ENCODE measurements at places on chromosomes 16 and 17.
A peak's percentile ranks its signal among the peaks of the same experiment; 100 is the strongest.

DNA sequence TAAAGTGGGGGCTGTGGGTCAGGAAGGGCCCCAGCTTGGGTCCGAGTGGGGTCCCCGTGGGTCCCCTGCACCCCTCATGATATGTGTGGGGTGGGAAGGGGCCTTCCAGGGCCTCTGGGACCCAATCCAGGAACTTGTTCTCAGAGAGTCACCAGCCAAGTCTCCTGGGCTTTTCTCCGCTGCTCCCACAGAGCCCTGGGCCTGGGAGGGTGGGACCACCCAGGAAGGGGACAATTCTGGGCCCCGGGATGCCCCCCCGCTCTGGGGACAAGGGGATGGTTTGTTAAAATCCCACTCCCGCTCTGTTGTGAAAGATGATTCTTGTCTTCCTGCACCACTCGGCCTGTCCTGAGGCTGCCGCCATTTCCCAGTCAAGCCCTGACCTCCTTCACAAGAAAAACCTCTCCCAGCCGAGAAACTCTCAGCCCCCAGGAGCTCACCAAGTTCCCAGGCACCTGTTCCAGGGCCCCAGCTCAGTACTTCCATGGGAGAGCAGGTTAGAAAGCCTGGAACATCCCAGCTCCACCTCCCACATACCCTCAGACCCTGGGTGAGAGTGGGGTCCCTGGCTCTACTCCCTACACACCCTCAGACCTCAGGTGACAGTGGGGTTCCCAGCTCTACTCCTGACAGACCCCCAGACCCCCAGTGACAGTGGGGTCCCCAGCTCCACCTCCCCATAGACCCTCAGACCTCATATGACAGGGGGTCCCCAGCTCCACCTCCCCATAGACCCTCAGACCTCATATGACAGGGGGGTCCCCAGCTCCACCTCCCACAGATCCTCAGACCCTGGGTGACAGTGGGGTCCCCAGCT is 75.1 kb downstream of the METRNL start:
- DNase-seq = no peak

DNA sequence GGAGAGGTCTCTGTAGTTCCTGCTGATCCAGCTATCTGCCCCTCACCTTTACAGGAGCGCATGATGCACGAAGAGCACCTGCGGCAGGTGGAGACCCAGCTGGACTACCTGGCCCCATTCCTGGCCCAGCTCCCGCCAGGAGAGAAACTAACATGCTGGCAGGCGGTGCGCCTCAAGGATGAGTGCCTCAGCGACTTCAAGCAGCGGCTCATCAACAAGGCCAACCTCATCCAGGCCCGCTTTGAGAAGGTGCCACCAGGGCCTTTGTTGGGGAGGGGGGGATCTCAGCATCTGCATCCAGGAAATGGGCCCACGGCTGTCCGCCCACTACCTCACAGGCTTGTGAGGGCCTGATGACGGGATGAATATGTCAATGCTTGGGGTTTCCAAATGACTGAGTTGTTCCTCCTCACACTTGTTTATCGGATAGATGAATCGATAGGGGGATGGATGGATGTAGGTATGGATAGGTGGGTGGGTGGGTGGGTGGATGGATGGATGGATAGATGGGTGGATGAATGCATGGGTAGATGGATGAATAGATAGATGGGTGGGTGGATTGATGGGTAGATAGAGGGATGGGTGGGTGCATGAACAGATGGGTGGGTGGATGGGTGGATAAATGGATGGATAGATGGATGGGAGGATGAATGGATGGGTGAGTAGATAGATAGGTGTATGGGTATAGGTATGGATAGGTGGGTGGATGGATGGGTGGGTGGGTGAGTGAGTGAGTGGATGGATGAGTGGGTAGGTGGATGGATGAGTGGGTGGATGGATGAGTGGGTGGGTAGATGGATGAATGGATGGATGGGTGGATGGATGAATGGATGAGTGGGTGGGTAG is 7.0 kb upstream of the KATNB1 start:
- DNase-seq = no peak

- DNase-seq = no peak
These were observed 15.6 kb downstream of the VMP1 start for GRCh38 chr17:59723041-59723440.

DNA sequence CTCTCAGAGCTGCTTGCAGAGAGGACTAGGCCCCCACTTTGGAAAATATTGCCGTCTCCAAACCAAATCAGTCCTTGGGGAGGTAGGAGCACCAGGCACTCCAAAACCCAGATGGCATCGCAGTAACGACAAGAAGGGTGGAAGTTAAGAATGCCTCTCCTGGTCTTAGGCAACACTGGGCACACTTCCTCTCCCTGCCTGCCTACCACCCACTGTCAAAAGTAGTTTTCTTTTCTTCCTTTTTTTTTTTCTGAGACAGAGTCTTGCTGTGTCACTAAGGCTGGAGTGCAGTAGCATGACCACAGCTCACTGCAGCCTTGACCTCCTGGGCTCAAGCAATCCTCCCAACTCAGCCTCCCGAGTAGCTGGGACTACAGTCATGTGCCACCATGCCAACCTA is 47.2 kb downstream of the SRL start:
- DNase-seq = no peak

- no peak for DNase-seq
These were observed 4.4 kb upstream of the ASGR1 start for GRCh38 chr17:7183433-7184090.

- DNase-seq = peak; percentile 42
These were observed at the start of gene NAGS for GRCh38 chr17:44004077-44004760. Gene NAGS (plus strand): TSS chr17:44004622. CDS start chr17:44004664, 42 bp downstream.

GRCh38 chr16:83682868-83683235 is 124.9 kb upstream of the HSBP1 start:
- no peak for DNase-seq

DNA sequence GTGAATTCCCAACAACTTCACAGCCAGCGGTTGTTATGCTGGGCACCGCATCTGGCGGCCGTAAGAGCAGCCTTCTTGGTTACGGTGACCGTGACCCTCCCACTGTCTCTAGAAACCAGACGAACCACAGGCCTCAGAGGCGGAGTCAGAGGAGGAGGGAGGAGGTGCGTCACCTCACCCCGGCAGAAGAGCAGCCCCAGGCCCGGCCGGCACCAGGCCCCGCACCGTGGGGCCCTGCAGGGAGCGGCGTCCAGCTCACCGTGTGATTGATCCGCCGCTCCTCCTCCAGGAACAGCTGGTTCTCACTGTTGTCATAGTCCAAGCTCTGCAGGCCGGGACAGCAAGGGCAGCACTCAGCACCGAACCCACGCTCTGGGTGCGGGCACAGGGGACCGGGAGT is 13.7 kb downstream of the CLCN7 start:
- no peak for DNase-seq

DNA sequence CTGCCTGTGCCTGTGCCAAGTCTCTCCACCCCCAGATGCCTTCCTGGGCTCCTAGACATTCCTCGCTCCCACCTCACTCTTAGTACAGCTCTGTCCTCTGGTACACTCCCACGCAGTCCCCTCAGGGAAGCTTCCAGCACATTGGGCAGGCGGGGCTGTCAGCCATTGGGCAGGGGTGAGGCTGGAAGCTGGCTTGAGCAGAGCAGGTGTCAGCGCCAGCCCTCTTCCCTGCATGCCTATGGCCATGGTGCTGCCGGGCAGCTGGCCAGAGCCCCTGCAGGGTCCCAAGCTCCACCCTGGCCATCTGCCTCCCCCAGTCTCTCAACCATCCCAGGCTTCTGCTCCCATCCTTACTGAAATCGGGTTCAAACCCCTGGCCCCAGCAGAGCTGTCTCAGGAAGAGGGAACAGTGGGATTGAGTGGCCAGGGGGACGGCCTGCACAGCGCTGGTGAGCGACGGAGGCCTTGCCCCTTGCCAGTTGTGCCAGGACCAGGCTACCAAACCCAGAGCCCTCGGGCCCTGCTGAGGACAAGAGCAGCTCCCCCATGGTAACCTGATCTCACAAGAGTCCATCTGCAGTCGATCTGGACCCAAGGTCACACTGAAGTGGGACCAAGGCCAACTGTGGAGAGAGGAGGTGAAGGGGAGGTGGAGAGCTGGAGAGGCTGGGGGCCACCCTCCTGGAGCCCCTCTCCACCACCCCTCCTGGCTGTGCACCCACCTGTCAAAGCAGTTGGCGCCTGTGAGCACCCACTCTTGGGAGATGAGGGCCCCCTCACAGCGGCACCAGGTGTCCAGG is 2.4 kb upstream of the B9D1 start:
- DNase-seq = peak; percentile 50

DNA sequence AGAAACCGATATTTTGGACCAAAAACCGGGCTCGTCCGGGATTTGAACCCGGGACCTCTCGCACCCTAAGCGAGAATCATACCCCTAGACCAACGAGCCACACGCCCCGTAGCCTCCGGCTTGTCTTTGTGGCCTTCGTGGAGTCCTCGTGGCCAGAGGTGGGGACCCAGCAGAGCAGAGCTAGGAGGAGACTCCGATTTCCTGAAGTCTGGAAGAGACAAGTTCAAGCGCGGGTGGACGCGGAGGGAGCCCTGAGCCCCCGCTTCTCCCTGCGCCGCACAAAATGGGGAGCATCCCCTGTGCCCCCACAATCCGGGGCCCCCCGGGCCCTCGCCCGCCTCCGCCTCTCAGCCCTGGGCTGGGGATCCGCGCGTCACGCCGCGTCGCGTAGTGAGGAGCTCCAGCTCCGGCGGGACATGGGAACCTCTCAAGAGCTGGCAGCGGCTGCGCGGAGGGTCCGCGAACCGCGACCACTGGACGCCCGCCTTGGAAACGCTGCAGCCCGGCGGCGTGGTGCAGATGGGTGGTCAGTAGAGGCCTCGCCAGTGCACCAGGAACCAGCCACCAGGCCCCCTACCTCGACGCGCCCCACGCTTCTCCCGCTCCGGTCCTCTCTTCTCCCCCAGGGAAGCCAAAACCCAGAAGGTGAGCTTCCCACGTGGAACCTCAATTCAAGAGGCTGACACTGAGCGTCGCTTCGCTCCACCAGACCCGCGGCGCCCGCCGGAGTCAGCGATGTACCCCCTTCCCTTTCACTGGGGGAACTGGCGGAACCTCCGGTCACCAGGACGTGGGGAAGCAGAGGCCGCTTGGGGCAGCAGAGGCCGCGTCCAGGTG is 5.2 kb upstream of the OR1F1 start:
- DNase-seq = peak; percentile 66

GRCh38 chr17:32461853-32462617 is 17.7 kb downstream of the PSMD11 start:
- peak; percentile 85 for DNase-seq

GRCh38 chr17:75779987-75780889 is 4.4 kb upstream of the UNK start:
- no peak for DNase-seq

GRCh38 chr17:7654832-7655540 is 4.3 kb downstream of the ATP1B2 start:
- DNase-seq = no peak

DNA sequence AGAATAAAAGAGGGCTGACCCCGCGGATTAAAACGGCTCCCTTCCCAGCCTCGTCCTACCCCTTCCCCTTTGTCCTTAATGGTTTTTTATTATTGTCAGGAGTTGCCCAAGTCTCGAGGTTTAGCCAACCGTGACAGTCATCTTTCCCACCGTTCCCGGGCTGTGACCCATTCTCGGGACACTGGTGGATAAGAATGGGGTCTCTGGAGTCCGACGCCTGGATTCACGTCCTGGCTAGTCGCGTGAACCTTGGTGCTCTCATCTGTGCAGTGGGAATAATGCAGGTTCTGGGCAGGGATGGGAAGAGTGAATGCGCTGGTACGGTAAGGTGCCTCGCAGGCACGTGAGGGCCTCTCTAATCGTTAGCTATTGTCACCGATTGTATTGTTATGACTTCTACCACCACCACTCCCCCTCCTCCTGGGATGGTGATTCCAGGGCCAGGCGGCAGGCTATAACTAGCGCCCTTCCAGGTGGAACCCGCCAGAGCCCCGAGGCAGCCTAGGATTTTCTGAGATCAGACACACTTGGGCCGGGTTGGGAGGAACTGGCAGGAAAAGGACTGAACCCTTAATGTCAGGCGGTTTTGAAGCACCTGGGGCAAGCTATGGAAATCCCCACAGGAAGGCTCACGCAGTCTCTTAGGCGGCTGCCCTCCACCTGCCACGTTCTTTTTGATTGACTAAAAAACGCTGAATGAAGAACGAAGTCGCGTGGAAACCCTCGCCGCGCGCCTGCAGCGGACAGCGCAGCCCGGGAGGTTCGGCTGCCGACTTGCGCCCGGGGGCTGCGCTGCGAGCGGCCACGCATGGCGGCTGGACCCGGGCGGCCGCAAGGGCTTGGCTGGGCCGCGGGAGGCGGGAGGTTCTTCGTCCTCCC is 2.7 kb downstream of the HS3ST3B1 start:
- DNase-seq = peak; percentile 8

GRCh38 chr17:46139432-46140210 is 53.6 kb downstream of the KANSL1 start:
- DNase-seq = no peak

DNA sequence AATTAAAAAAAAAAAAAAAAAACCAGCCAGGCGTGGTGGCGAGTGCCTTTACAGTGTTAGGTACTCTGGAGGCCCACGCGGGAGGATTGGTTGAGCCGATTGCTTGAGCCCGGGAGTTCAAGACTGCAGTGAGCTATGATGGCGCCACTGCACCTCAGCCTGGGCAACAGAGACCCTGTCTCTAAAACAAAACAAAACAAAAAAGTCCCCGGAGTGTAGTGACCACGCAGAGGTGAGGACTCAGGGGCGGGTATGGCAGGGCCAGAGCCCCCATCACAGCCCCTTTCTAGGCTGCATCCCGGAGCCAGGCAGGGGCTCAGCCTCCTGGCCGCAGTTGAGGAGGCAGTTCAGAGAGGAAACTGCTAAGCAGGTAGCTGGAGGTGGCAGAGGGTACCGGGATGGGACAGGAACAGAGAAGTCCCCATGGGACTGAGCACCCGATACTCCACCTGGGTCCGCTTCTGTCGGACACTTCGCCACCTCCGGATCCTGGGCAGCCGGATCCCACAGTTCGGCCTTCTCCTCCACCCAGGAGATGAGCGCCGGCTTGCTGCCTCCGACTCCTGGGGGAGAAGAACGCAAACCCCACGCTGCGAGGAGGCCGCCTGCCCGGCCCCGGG is 800 bp downstream of the ZNF747 start:
- DNase-seq = no peak

DNA sequence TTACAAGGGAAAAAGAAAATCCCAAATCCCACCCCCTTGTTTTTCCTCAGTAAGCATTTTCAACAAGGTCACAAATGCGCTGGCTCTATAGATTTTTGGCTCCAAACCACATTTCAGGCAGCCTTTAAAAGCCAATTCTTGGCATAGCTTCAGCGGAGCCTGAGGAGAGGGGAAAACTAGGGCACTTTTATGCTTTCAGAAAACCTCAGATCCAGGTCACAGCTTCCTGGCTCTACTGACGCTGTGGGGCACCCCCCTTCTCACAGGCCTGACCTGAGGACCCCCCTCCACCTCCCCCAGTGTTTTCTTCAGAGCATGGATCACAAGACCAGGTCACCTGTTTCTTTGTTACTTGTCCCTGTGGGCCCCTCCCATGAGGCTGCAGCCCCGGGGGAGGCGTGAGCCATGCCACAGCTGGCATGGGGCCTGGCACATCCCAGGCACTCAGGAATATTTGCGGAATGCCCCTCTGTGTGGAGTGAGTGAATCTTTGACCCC is 30.1 kb upstream of the MTSS2 start:
- DNase-seq = no peak

DNA sequence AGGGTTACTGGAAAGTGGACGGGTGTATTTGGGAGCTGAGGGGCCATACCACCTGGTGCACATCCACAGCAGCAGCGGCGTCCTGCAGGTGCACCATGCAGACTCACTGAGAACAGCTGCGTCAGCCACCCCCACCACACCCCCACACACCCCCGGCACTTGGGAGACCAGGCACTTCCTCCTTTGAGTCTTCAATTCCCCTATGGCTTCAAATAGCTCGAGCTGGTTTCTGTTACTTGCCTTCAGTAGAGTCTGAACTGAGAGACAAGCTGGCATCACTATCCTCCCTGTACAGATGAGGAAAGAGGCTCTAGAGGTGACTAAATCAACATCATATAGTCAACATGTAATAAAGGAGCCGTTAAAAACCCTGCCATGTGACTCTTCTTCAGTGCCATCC is 15.4 kb downstream of the CUEDC1 start:
- DNase-seq = no peak

Data from epithelial cell of esophagus (primary cell).